ENCODE measurements at places on chromosomes 5 and 9.

DNA sequence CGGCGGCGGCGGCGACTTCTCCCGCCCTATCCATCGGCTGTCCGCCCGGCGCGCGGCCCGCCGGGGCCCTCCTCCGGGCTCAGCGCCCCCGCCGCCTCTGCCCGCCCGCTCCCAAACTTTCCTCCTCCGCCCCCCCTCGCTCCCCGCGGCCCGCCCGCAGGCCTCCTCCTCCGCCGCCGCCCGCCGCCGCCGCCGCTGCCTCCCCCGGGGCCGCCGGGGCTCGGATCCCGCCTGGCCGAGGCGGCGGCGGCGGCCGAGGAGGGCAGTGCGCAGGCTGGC lies 460 bp upstream of the PBX3 start:
- DNase-seq = no peak

GRCh38 chr5:176816043-176816745 lies 5.8 kb downstream of the UNC5A start:
- DNase-seq = no peak

- DNase-seq = no peak
Measured at GRCh38 chr5:140327589-140327988, 18.8 kb downstream of the HBEGF start.

DNA sequence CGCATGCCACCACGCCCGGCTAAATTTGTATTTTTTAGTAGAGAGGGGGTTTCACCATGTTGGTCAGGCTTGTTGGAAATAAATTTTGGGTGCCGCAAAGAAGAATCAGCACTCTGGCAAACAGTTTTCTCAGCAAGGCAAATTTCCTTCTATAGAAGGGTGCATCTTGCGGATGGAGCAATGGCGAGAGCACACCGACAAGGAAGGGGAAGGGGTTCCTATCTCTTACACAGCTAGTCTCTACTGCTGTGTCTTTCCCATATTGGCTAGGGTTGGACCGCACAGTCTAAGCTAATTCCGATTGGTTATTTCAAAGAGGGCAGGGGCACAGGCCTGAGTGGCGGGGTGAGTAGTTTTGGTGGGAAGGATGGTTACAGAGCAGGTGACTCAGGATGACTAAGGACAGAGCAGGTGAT lies 707 bp downstream of the GTF3C5 start:
- no peak for DNase-seq

DNA sequence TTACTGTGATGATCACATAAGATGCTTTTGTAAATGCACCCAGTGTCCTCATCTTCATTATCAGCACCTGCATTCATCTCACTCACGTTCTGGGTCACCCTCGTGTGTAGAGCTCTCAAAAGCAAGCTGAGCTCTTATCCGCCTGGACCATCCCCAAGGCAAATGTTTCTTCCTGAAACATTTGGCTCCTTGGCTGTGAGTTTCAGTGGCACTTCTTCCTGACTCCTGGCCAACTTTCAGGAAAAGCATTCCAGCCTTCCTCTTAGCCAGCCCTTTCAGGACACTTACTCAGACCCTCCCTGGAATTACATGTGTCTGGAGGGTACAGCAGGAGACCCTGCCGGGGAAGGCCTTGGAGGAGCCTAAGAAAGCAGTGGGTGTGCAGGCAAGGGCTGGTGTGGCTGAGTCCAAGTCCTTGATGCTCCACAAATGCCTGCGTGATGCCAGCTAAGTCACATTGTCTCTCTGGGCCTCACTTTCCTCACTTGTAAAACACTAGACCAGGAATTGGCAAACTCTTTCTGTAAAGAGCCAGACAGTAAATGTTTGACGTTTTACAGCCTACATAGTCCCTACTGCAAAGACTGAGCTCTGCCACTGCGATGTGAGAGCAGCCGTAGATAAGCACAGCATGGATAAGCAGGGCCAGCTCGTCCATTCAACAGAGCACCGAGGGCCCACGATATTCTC lies 72.1 kb downstream of the PDE6A start:
- DNase-seq = no peak

DNA sequence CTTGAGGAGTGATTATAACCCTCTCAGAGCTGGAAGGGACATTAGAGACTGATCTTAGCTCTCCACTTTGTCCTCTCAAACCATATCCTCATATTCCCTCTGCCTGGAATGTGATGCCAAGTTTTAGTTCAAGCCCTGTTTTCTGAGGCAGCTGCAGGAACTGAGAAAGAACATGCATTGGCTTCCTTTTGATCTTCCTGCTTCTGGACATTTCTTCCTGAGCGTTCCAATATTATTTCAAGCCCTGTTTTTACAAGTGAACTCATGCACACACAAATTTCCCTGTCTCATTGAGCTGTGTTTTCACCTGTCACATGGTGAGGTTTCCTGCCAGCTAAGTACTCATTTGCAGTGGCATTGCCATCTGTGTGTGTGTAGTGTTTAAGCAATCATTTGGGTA lies 17.0 kb downstream of the FOCAD start:
- no peak for DNase-seq

DNA sequence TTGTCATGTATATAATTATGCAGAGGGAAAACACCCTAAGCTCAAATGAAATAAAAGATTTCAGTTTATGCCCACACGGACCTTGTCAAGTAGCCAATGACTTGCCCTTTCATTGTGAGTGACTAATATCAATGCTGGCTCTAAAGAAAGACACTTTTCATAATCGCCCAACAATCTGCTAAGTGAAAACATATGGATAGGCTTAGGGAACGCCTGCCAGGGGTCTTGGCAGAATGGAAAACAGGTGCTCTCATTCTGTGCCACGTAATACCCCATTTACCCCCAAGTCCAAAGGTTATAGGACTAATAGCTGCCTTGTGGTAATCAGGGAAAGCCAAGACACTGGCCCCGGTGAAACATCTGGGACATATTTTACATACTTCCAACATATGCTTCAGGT lies 157.7 kb downstream of the SLF1 start:
- DNase-seq = no peak

DNA sequence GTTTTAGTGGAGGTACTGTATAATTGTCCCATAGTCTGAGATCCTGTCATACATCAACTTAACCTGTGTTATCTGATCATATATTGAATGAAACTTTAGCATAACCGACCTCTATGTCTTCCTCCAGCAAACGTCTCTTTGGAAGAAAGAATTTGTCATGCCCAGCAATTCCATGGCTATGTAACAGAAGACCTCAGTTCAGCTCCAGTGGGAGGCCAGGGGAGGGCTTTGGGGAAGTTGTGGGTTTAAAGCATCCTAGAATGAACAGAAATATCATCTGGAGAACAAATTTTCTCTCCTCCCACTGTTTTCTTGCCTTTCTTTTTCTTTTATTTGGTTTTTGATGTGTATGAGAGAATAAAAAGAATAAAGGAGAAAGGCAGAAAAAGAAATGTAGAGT lies 164.5 kb downstream of the GAS1 start:
- DNase-seq = no peak

GRCh38 chr5:158470764-158471534 lies 612.0 kb upstream of the CLINT1 start:
- DNase-seq = no peak

DNA sequence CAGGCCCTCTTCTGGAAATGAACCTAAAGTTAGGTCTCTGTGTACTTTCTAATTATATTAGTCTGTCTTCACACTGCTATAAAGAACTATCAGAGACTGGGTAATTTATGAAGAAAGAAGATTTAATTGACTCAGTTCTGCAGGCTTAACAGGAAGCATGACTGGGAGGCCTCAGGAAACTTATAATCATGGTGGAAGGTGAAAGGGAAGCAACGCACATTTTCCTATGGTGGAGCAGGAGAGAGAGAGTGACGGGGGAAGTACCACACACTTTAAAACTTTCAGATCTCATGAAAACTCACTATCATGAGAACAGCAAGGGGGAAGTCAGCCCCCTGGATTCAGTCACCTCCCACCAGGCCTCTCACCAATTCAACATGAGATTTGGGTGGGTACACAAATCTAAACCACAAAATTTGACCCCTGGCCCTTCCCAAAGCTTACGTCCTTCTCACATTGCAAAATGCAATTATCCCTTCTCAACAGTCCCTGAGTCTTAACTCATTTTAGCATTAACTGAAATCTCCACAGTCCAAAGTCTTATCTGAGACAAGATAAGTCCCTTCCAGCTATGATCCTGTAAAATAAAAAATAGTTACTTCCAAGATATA lies 40.7 kb downstream of the TRIP13 start:
- no peak for DNase-seq

- no peak for DNase-seq
Measured at GRCh38 chr9:79687131-79687447, 115.3 kb downstream of the TLE4 start.

DNA sequence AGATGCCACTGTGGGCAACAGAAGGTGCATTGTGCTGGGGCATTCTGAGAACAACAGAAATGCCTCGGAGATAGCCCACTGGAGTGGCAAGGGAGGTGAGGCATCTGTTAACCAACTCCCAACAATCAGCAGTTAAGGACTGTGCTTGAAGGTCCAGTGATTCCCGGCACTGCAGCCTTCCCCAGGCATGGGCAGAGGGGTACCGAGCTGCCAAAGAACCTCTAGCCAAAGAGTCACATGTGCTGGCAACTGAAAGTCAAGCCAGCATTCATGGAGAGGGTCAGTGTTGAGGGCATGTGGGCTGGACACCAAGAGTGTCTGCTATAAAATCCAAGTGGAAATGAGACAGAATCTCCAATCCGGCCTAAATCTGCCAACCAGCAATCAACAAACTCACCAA lies 149.6 kb downstream of the ASTN2 start:
- DNase-seq = no peak

- DNase-seq = no peak
Measured at GRCh38 chr5:163424836-163425235, 12.6 kb upstream of the CCNG1 start.

- no peak for DNase-seq
Measured at GRCh38 chr5:137896560-137896959, 7.3 kb downstream of the PKD2L2 start.

DNA sequence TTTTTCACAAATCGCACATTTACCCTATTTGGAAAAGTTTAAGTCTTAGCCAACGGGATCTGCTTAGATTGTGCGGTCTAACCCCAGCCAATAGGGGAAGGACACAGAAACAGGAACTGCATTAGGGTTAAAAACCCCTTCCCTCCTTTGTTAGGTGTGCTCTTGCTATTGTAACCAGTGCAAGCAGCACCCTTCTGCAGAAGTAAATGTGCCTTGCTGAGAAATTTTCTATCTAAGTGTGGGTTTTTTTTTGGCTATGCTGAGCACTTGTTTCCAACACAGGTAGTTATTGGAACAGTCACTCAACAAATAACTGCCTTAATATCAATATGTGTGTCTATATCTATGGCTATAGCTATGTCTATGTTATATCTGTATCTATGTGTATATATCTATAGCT lies 190.0 kb downstream of the TRIM32 start:
- no peak for DNase-seq

DNA sequence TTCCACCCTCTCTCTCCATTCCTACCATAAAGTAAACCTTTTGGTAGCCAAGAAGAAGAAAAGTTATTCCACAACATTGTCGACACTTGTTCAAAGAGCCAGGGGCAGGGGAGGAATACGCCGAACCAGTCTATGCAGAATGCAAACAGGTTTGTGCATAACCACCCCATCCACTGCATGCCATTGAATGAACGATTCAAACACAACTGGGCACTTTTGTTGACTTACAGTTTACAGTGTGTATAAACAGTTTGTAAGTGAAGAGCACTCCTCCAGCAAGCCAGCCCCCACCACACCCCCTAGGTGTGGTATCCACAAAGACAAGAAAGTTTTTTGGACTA lies 6.8 kb upstream of the S1PR3 start:
- DNase-seq = no peak

DNA sequence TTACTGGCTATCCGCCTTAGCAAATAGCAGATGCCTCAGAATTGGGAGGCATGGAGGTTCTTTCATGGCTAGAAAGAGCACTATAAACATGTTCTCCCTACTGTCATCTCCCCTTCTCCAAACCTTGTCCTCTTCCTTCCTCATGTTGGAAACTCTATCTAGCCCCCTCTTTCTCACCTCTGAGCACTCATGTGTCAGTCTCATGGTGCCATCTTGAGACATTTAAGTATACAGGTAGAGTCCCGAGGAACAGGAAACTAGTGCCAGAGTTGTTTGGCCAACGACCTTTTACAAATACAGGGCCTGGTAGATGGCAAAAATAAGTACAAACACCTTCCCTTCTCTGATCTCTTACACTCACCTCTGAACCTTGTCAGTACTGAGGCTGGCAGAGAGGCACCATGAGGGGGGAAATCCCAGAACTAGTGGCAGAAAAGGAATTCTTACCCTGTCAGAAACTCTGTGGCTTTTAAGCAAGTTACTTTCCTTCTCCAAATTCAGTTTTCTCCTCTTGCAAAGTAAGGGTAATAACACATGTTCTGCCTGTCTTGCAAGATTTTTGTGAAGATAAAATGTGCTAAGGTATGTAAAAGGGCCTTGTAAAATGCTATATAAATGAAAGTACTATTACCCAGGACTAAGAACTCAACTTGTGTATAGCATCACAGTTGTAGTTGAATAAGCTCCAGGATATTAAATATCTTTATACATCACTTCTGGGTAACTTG lies 94.1 kb upstream of the SNX2 start:
- DNase-seq = no peak

- DNase-seq = no peak
Measured at GRCh38 chr9:127181315-127181580, 58.8 kb upstream of the ANGPTL2 start.

DNA sequence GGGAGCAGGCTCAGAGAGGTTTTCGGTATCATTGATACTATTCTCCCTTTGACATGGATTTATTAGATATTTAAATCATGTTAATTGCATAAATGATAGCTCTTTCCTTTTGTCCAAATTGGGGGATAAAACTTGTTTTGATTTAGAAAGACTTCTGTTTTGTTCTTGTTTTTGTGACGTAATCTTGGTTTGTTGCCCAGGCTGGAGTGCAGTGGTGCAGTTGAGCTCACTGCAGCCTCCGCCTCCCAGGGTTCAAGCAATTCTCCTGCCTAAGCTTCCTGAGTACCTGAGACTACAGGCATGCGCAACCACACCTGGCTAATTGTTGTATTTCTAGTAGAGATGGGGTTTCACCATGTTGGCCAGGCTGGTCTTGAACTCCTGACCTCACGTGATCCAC lies 7.1 kb downstream of the MAT2B start:
- no peak for DNase-seq

DNA sequence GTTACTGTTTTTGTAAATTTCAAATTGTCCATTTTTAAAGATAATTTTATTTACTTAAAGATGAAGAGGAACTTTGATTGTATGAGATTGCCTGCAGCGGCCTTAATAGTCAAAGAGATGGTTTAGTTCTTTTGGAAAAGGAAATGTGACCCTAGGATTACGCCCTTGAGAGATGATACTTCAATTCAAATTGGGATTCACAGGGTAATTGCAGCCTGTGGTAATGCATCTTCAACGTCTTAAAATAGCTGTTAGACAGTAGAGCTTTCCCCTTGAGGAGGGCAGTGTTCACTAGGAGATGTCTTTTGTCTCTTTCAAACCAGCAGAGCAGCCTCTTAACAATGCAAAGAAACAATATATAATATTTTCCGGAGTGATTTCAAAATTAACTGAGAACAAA lies 127.1 kb downstream of the TAF11L14 start:
- DNase-seq = no peak
